ENCODE measurements at places on chromosomes 3 and 15.

- DNase-seq, result no peak
These were observed 28.9 kb downstream of the B4GALT4 start for GRCh38 chr3:119211803-119212202.

- DNase-seq, result no peak
These were observed 53.9 kb upstream of the FRMD4B start for GRCh38 chr3:69439643-69440270.

- DNase-seq, result no peak
These were observed 1.0 kb upstream of the RYR3 start for GRCh38 chr15:33309602-33310276.

DNA sequence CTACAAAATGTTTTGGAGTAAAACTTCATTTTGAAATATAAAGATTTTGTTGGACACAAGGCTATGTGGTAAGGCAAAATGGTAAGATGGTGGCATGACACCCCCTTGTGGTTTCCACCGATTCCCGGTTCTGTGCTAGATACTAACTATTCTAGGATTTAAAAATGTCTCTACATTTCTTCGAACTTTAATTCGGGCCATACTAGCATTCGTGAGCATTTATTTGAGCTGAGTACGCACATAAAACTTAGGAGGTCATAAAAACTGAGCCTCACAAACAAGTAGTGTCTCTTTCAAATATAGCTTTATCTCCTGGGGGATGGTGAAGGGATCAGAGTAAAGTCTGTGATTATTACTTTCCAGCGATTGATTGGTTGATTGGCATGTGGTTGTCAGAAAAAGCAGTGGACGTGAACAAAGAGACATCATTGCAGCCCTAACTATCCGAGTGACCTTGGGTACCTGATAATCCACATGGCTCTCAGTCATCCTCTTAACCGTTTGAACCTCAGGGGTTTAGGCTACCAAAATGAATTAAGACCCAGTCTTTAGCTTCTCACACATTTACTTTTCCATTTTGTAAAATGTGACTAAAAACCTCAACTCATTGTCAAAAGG is 1.1 kb upstream of the ZNF639 start:
- DNase-seq, result no peak

DNA sequence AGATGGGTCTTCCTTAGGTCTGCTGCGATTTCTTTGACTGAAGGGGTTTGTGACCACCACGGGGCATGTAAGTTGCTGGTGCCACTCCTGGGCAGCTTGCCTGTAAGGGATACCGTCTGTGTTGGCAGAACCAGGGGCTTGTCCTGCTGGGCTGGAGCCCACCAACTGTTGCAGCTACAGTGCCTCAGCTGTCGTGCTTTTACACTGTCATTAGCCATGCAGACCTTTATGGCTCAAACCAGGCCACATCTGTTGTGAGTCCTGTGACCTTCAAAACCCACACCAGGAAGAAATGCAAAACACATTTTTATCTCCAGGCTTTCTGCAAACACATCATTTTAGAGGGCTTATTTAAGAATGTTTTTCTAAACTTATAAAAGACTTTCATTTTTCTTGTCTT is 168.7 kb downstream of the PTPRG start:
- no peak for DNase-seq

DNA sequence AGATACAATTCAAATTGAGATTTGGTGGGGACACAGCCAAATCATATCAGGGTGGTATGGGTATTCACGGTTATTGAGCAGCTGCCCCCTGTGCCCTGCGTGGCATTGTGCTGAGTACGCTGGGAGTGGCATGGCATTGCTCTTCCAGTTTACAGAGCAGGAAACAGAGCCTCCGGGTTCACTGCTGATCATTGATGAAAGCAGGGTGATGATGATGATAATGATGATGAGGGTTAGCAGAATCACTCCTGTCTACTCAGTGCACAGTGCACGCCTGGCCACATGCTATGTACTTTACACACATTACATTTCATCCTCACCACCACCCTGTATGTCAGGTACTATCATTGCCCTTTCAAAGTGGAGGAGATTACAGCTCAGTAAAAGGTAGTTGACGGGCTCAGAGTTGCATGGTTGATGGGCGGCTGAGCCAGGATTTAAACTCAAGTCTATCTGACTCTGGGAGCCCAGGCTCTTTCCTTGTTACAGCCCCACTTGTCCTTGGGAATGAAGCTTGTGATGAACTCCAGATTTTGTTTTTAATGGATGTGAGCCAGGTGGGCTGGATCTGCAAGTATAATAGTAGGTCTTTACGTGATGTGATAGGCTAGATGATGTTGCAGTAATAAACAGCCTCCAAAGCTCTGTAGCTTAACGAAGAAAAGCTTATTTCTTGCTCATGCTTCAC is 87.6 kb upstream of the MYZAP start:
- no peak for DNase-seq
